ENCODE measurements at places on chromosomes 11 and 22.

- DNase-seq: no peak
Measured at GRCh38 chr22:48906216-48906835, 921.3 kb downstream of the BRD1 start.

- no peak for DNase-seq
Measured at GRCh38 chr22:49497266-49497665, 330.4 kb downstream of the BRD1 start.

DNA sequence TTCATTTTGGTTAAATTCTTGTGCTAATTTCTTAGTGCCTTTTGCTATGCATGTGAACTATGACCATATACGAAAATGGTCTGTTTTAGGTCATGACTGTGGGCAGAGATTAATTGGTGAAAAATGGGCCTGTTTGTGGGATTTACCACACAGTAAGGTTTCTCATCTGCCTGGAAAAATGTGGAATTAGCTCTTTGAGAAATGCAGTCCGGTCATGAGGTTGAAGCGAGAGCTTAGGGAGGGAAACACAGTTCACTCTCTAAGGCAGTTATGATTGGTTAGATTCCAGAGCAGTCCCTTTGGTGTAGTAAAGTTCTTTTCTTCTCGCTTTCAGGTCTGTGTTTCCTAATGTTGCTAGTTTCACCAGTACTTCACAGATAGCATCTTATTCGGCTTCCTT, 1.2 kb upstream of the PDE3B start:
- DNase-seq: no peak

DNA sequence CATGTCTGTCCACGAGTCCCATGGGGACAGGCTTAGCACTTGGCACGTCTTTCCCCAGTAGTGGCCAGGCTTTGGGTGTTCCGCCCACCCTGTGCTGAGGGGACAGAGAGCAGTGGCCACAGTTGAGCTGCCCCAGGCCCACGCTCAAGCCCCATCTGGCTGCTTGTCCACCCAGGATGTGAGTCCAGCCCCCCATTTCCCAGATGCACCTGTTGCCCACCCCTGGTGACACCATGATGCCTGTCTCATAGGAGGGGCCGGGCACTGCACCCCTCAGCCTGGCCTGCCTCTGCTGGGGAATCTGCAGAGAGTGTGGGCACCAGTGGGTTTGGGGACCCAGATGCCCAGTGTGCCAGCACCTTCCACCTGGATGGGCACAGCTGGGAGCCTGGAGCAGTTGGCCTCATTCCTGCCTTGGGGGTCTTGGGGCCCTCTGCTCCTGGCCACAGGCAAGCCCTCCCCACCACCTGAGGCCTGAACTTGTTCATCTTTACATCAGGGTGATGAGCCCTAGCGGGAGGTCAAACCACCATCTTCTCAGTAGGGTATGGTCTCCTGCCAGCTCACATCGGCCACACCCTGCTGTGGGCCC, 5.7 kb downstream of the SIGIRR start:
- no peak for DNase-seq

- DNase-seq: no peak
Measured at GRCh38 chr11:87453531-87454089, 415.9 kb downstream of the TMEM135 start.

- DNase-seq: peak; percentile 7
Measured at GRCh38 chr11:3345736-3346135, 33.2 kb downstream of the ZNF195 start.

DNA sequence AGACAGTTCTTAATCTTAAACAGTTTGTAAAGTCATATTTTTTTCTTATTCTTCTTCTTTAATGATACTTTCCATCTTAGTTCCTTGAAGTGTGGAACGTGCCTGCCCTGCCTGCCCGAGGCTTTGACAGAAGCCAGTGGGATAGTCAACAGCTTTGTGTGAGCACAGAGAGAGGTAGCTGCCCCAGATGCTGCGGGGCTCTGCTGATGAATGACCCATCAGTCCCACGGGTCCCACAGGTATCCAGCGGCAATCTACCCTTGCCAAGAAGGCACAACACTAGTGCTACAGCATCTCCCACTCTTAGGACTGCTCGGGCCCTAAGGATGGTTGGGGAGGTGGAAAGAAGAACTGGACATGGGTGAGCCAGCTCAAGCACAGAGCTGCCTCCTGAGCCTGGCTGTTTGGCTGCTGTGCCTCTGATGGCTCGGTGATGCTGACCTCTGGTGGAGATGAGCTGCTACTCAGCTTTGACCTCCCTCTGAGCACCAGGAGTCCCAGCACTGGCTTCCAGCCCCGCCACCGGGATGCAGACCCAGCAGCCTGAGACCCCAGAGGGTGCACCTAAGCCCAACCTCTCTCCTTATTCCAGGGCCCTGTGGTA, 11.8 kb upstream of the APLNR start:
- peak; percentile 67 for DNase-seq

DNA sequence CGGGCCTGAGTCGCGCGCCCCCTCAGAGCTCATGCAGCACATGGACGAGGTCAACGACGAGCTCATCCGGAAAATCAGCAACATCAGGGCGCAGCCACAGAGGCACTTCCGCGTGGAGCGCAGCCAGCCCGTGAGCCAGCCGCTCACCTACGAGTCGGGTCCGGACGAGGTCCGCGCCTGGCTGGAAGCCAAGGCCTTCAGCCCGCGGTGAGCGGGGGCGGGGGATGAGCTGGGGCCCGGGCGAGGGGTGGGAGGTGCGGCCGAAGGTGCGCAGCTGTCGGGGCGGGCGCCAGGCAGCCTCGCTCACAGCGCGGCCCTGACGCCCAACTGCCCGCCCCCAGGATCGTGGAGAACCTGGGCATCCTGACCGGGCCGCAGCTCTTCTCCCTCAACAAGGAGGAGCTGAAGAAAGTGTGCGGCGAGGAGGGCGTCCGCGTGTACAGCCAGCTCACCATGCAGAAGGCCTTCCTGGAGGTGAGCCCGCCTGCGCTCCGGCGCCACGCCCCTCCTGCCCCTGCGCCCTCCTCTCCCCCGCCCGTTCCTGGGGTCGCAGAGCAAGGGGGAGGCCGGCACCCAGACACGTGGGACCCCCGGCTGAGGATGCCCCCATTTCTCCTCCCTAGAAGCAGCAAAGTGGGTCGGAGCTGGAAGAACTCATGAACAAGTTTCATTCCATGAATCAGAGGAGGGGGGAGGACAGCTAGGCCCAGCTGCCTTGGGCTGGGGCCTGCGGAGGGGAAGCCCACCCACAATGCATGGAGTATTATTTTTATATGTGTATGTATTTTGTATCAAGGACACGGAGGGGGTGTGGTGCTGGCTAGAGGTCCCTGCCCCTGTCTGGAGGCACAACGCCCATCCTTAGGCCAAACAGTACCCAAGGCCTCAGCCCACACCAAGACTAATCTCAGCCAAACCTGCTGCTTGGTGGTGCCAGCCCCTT, 20.5 kb downstream of the EPS8L2 start:
- DNase-seq: no peak

DNA sequence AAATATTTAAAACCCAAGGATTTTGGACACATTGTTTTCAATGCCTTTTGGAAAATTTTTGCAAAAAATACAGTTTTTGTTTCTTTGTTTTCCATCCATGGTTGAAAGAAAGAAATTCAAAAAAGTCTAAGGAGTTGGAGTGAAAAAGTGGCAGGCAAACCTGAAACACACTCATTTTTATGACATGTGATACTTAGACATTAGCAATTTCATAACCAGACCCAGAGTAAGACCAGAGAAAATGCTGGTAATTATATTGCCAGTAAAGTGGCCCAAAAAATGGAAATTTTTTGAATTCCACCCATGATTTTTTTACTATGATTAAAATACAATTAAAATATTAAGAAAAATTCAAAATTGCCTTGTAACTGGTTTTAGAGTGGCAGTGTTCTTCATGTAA, 128.2 kb downstream of the SLC17A6 start:
- DNase-seq: no peak

- DNase-seq: no peak
Measured at GRCh38 chr11:17186932-17187692, 20.7 kb downstream of the PIK3C2A start.

DNA sequence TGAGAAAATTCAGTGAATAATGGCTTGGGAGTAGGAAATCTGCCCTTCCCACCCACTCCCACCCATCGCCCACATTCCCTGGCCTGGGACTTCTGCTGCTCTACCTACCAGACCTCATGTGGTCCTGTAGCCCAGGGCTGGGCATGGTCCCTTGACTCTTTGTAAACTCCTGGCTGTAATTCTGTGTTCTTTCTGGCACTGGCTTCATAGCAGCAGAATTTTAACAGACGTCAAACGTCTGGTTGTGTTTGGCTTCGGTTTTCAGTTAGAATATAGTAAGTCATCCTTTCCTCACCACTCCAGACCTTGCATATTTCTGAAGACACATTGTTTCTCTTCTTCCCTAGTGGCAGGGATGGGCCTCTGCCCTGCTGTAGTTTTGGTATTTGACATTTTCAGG, 210.6 kb downstream of the CSNK2A3 start:
- DNase-seq: no peak

DNA sequence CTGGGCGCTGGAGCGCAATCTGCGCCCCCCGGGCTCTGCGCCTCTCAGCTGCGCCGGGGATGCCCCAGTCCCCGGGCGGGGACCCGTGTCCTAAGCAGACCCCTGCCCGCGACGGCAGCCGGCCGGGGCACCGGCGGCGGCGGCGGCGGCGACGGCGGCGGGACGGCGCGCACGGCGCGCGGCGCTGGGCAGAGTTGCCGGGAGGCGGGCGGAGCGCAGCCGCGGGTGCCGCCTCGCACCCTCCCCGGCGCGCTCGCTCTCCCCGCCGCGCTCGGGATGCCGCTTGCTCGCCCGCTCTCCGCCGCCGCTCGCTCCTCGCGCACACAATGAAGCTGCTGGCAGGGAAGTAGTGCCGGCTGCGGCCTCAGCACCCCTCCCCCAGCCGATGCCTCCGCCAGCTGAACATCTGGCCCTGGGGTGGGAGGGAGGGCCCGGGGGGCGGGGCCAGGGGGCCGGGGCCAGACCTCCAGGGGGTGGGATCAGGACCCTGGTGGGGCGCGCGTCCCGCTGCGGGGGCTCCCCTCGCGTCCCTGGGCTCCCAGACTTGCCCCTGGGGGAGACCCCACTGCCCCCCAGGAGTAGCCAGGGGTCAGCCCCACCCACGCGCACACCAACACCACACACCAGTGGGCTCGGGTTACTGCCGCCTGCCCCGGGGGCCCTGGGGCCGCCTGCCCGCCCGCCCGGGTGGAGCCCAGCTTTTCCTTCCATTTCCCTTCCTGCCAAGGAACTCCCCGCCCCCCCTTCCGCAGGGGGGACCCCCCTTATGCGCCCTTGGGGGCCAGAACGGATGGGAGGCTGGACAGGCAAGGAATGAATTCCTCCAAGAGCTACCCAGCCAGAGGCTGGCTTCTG, at the start of gene RCOR2:
RCOR2 (minus strand) TSS at position 328 of the 855 bp plus-strand sequence. CDS start 708 bp downstream, outside the sequence.
- peak; percentile 70 for DNase-seq

- DNase-seq: no peak
Measured at GRCh38 chr11:103862094-103862801, 174.2 kb upstream of the DDI1 start.

DNA sequence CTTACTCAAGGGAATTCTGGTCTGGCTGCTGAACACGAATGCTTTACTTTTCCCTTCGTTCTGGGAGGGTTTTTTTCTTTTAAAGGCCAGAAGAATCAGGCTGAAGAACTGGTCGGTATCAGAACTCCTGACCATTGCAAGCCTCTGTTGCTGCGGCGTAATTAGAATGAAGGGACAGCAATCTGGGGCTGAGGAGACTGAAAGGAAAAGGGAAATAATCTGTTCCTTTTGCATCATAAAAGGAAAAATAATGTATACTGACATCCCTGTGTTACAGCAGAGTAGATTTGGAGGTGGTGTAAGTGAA, 670 bp downstream of the SC5D start:
- no peak for DNase-seq

- DNase-seq: peak; percentile 67
Measured at GRCh38 chr11:86442420-86442819, 67.7 kb downstream of the CCDC81 start.

GRCh38 chr22:35475545-35475944, 65.1 kb upstream of the RASD2 start:
- DNase-seq: no peak

- DNase-seq: no peak
Measured at GRCh38 chr11:114252767-114253166, 43.4 kb upstream of the NNMT start.

GRCh38 chr22:24178502-24179440, 2.5 kb upstream of the SUSD2 start:
- no peak for DNase-seq

DNA sequence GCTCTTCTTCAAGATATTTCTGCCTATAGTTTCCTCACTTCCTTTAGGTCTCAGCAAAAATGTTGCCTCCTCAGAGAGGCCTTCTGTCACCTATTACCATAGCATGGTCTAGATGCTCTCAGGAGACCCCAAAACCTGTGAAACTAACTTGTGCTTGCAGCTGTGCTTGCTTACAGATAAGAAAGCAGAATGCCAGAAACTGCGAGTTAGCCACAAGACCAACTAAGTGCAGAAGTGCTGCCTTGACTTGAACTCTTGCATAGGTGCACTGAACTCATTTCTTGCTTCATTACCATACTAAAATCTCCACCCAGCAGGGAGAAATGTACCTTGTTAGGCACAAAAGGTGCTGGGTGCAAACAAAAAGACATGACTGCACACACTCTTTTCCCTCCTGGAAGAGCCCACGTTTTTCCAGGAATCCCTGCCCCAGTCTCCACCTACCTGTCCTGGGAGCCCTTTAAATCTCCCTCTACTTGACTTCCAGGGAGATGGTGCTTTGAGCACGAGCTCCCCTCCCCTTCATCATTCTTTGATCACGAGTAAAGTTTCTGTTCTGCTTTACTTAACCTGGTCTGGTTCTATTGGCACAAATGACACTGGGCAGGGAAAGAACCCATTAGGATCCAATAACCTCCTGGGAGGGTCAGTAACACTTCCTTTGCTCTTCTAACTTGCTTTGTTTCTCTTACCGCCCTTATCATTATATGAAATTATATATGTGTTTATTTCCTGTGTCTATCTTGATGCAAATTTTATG, 137.7 kb upstream of the DDI1 start:
- no peak for DNase-seq

DNA sequence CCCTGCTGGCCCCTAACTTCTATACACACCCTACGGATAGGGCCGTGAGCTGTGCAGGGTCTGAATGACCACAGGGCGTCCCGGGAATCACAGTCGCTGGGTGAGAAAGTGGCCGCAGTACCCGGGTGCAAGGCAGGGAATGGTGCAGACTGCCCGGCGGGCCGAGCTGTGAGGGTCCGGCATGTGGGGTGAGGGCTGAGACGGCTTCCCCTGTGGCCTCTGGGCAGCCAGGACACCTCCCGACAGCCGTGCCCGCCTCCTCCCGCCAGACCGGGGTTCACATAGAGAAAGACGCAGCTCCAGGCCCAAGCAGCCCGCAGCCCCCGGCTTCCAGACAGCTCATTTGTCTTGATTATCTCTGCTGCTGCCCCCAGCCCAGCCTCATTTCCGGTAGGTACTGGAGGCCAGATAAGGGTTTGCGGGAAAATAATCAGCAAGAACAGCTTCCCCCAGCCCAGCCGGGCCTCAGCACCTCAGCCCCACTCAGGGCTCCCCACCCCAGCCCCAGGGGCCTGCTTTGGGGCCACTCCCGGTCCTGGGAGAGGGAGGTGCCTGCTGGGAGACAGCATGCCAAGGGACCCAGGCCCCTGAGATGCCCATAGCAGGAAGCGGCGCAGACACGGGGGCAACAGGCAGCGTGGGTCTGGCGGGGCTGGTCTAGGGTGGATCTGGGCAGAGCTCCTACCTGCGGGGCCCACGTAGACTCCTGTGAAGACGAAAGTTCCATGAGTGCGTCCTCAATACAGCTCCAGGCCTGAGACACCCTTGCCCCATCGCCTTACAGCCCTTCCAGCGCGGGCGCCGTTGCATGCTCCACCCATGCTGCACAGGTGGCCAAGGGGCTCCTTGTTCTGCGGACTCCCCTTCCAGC, 123.1 kb downstream of the BRD1 start:
- no peak for DNase-seq

All from COLO829 (cell line).